Activated CD4-positive, alpha-beta T cell treated with anti-CD3 and anti-CD28 coated beads for 24 hours (primary cell): ENCODE measurements at places on chromosomes 5 and 9.

- DNase-seq, result no peak
These were observed 23.3 kb downstream of the NOTCH1 start for GRCh38 chr9:136522314-136523237.

DNA sequence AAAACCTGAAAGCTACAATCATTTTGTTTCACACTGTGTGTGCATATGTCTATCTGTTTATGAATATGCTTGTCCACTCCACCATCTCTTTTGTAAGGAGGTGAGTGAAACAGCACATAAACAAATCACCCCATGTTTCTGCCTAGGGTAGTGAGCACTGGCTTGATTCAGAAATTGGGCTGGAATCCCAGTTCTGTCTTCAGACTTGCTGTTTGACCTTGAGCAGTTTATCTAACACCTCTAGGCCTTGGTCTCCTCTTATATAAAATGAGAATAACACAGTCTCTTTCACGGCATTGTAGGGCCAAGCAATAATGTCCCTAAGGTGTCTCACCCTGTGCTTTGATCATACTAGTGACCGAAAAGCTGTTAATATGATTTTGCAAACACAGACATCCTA is 61.2 kb downstream of the ZNF366 start:
- DNase-seq, result no peak

DNA sequence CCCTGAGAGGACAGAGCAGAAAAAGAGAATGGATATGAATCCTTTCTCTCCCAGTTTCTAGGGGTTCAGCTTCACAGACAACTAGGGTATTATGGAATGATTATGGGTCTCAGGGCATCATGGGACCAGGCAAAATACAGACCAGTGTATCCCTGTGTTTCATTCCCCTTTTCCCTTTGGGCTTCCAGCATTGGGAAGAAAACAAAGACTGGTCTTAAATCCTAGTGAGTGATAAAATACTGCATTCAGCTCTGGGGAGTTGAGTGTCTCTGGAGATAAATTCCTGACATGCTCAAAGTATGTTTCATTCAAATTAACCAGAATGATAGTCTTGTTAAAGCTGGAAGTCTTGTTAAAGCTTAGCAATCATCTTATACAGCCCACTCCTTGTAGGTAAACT is 2.4 kb upstream of the POU4F3 start:
- DNase-seq, result no peak

- no peak for DNase-seq
These were observed 598.7 kb upstream of the SGCD start for GRCh38 chr5:155728146-155728856.

- no peak for DNase-seq
These were observed at the start of gene DPYSL3 for GRCh38 chr5:147509710-147510651. TSS of gene DPYSL3 (minus strand) at chr5:147510068. CDS start at chr5:147509858, 210 bp downstream.

GRCh38 chr5:113233606-113234005 is 201.2 kb downstream of the TSSK1B start:
- DNase-seq, result no peak

DNA sequence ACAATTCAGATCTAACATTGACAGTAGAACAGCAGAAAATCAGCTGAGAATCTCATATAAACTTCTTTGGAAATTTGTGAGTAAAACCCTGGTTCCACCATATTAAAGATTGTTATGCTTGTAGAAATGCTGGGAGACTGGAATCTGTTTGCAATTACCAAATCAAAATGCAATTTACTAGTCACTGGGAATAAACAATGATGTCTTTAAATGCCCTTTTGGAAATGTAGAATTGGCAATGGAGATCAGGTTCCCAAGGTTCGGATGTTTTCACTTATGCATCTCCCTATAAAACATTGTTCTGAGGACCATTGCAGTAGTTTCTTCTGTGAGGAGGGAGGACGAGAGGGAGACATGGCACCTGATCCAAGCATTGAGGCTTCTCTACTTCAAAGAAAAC is 384.4 kb downstream of the TMEM167A start:
- no peak for DNase-seq

- DNase-seq, result no peak
These were observed 36.7 kb downstream of the RAI14 start for GRCh38 chr5:34692786-34693185.

DNA sequence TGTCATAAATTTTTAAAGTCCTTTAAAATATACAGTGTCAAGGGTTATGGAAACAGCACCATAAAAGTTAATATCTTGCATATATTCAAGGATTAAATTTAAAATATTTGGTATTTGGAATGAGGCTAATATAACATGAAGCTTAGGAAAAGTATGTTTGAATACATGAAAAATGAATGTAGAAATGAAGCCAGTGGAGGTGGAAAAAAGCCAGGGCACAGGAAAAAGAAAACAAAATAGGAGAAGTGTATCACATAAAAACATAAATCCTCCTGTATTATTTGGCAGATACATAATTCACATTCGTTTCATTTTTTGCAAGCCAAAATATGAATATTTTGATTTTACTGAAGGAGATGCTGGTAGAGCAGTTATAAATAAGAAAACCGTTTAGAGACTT is 587.0 kb upstream of the ZNF608 start:
- DNase-seq, result no peak

DNA sequence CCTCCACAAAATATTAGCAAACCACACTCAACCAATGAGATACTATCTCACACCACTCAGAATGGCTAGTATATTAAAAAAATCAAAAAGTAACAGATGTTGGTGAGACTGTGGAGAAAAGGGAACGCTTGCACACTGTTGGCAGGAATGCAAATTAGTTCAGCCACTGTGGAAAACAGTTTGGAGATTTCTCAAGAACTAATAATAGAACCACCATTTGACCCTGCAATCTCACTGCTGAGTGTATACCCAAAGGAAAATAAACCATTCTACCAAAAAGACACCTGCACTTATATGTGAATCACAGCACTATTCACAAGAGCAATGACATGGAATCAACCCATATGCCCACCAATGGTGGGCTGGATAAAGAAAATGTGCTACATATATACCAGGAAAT is 393.5 kb downstream of the PDE4D start:
- no peak for DNase-seq

DNA sequence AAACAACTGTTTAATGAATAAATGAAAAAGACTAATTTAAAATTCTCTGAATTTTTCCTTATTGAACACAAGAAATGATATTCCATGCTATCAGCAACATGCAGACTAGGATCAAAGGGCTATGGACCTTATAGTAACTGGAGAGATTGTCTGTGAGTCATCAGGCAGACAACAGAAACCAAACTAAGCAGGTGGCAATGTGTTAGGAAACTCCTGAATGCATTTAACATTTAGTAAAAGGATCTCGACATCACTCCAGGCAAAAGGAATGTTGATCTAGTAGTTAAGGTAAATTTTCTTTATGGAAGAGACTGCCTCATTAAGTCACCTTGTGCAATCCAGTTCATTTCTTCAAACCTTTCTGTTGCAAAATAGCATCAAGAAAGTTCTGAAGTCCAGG is 58.4 kb downstream of the ARL15 start:
- DNase-seq, result no peak

GRCh38 chr5:80103371-80103770 is 68.2 kb downstream of the THBS4 start:
- DNase-seq, result no peak

GRCh38 chr5:15821506-15821905 is 321.5 kb downstream of the FBXL7 start:
- no peak for DNase-seq

- no peak for DNase-seq
These were observed 1.2 kb downstream of the OTULINL start for GRCh38 chr5:14582797-14583137.

- DNase-seq, result no peak
These were observed 12.5 kb upstream of the ZSWIM6 start for GRCh38 chr5:61319388-61320146.

DNA sequence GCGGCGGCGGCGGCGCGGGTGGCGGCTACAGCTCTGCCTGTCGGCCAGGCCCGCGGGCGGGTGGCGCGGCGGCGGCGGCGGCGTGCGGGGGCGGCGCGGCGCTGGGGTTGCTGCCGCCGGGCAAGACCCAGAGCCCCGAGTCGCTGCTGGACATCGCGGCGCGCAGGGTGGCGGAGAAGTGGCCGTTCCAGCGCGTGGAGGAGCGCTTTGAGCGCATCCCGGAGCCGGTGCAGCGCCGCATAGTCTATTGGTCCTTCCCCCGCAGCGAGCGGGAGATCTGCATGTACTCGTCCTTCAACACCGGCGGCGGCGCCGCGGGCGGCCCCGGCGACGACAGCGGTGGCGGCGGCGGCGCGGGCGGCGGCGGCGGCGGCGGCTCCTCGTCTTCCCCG is 296 bp downstream of the ZSWIM6 start:
- DNase-seq, result no peak

DNA sequence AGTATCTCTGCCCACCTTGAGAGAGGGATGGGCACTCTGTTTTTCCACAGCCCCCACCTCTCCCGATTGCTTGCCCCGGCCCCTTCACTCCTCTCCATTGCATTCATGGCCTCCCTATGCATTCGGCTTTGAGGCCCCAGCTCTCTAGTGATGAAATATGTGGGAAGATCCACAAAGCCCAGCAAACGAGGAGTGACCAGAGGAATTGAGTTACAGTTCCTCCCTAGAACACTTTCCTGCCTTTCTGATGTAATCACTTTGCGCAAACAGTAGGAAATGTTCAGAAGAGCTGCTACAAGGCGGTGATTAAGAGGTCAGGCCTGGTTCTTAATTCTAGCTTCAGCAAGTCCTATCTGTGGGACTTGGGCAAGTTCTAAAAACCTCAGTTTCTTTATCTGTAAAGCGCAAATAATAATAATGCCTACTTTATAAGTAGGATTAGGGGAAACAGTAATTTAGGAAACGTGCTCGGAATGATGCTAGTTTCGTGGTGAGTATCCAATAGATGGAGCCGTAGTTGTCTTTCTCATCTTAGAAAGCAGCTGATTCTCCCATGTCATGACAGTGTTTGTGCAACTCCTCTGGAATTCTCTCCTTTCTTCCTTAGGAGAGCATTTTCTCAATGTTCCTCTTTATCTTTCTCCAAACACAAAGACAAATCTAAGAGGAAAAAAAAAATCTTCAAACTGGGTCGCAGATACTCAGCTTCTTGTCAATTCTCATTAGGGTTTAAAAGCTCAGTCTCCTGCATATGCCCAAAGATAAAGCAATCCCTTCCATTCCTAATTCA is 99.5 kb upstream of the MSX2 start:
- DNase-seq, result no peak

DNA sequence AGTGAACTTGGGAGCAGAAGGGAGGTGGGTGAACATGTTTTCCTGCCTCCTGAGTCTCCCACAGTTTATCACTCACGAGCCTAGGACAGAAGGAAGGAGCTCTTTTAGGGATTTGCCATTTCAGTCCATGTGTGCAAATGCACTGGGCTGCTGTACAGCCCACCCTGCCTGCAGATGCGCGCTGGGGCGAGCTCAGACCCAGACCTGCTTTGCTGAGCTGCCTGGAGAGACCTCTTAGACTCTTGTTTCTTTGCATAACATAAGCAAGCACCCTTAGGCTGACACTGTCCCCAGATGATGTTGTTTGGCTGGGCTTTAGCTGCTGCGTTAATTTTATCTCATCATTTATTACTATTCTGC is 199.0 kb downstream of the CACNA1B start:
- no peak for DNase-seq

- no peak for DNase-seq
These were observed 152.0 kb downstream of the GPBP1 start for GRCh38 chr5:57325678-57326397.

GRCh38 chr5:118647587-118647986 is 340.8 kb downstream of the DTWD2 start:
- no peak for DNase-seq

- no peak for DNase-seq
These were observed 38.0 kb downstream of the NIPAL4 start for GRCh38 chr5:157497875-157498611.

DNA sequence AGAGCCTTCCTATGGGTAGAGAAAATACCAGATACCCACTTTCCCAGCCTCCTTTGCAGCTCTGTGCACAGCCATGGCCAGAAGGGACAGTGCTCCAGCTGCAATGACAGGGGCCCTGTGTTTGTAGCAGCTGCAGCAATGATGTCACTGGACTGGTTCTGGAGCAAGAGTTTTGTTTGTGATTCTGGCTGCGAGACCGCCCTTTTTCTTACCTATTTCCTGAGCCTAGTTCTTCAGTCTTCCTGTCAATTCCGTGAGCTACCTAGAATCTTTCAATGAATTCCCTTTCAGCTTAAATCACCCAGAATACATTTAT is 10.0 kb upstream of the BOD1 start:
- no peak for DNase-seq

- no peak for DNase-seq
These were observed 2.7 kb upstream of the RAPGEF6 start for GRCh38 chr5:131637694-131638093.

DNA sequence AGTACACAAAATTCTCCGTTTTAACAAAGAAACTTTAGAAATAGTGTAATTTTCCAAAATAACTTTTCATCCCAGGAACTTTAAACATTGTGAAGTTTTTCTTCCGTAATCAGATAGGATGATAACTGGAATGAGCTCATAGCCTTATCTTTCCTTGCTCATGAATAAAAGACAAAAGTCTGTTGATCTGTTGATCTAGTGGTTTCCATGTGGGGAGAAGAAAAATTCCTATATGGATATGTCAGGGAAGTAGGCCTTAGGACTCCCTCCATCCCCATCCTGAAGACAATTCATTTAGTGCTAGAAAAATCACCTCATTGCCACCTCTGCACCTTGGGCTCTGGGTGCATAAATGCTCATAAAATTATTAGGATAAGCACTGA is 266.6 kb downstream of the SMARCA2 start:
- no peak for DNase-seq

DNA sequence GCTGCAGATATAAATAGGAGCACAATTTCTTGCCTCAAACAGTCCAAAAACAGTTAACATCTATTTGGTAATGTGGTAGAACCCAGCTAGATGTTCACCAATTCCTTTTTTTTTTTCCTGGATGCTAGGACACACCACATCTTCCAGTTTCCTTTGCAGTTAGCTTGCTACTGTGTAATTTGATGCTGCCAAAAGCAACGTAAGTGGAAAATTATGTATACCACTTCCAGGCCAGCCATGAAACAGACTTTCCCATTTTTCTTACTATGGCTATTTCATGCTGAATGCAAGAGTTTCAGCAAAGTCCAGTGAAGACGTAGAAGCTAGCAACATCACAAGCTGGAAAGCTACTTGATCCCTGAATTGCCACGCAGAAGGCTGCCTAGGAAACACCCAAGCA is 667.2 kb downstream of the TLE1 start:
- DNase-seq, result no peak

- no peak for DNase-seq
These were observed 27.6 kb downstream of the TPPP start for GRCh38 chr5:665541-665955.

GRCh38 chr5:171596391-171596878 is 177.0 kb downstream of the FGF18 start:
- DNase-seq, result no peak
